Right renal cortex interstitium (tissue), 3 donors: ENCODE measurements at places on chromosomes 6 and 20. TPM values are rescaled to one million over a fixed set of nuclear protein-coding genes. Genes with fewer than 3 reads are reported as not detected.

- no peak for DNase-seq
Observed at GRCh38 chr20:35368666-35369423, 42.9 kb downstream of the UQCC1 start.

HLA-G gene
- 6.2 TPM for polyA plus RNA-seq

GRCh38 chr6:109521080-109521479 is 38.1 kb upstream of the ZBTB24 start:
- DNase-seq = no peak

PLN gene
- polyA plus RNA-seq = 6.2 TPM

DNA sequence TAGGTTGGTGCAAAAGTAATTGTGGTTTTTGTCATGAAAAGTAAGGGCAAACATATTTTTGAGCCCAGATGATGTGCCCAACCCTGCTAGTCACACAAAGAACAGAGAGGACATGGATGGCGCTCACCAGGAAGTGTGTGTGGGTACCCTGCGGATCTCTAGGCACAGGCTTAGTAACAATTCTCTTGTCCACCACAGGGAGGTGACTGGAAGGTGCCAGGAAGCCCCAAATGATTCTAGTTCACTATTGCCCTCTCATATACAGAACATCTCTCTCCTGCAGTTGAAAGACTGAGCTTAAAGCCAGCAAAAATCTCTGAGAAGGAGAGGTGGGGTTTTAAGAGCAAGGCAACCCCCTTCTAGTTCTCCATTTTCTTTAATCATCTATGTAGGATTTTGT is 272.1 kb upstream of the TAB2 start:
- no peak for DNase-seq

GRCh38 chr6:103191391-103192093 is 1668.2 kb downstream of the HACE1 start:
- no peak for DNase-seq
